ENCODE measurements at places on chromosomes 2 and 18.

GRCh38 chr2:43110442-43110871, 115.9 kb downstream of the ZFP36L2 start:
- DNase-seq = peak; percentile 55

DNA sequence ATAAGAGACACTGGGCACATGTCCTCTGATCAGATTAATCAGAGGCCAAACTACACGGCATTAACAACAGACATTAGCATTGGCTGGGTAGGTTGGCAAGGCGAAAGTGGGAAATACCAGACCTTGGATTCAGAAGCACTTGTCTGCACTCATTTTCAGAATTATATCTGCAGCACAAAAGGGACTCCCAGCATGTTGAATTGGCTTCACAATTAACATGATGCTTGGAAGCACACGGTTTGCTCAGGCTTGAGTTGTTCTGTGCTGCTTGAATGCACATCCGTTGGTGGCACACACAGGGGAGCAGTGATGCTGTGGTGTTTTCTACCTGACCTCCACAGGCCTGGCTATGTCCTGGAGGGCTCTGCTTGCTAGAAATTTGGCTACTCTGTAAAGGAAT, 83.9 kb downstream of the ACTR3 start:
- DNase-seq = no peak

- no peak for DNase-seq
Measured at GRCh38 chr2:2870106-2870505, 507.5 kb downstream of the EIPR1 start.

DNA sequence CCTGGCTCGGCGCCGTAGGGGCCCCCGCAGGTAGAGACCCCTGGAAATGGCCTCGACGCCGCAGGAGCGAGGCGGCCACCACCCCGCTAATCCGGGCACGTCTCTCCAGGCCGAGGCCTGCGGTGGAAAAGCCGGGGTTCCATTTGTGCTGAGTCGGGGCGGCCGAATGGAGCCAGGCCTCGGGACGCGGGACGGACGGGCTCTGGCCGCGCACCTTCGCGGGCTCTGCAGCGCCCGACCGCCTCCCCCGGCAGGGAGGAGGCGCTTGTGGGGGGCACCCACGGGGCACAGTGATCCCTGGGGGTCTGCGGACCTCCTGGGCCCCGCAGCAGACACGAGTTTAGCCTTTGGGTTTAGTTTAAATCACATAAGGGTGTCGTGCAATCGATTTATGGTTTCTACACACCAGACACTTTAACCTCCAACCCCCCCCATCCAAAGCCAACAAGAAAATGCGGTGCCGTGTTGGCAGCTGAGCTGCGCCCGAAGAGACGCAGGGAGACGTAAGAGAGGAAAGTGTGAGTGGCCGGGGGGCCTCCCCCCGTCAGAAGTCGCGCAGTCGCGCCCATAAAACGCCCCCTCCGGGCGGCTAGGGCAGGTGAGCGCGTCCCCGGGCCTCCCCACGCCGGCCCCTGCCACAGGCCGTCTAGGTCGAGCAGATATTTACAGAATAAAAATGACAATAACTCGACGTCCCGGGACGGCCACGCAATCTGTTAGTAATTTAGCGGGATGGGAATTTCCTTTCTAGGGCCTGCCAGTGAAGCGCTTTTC, 1.0 kb upstream of the NFATC1 start:
- DNase-seq = peak; percentile 68
